Activated T-cell treated with anti-CD3 and anti-CD28 coated beads, Interleukin-2, amount 50 U/mL, for 4 hours (primary cell): ENCODE measurements at places on chromosomes 3 and 15.

- DNase-seq: no peak
These were observed at the start of gene CORO2B for GRCh38 chr15:68578980-68579935. CORO2B (plus strand) TSS chr15:68578993; CDS start chr15:68579263, 270 bp downstream.

GRCh38 chr3:102529452-102529851 is 94.6 kb downstream of the ZPLD1 start:
- no peak for DNase-seq

- DNase-seq: no peak
These were observed 65.8 kb downstream of the ITGB5 start for GRCh38 chr3:124821356-124821755.

GRCh38 chr3:134449277-134449676 is 36.5 kb downstream of the ANAPC13 start:
- DNase-seq: no peak

DNA sequence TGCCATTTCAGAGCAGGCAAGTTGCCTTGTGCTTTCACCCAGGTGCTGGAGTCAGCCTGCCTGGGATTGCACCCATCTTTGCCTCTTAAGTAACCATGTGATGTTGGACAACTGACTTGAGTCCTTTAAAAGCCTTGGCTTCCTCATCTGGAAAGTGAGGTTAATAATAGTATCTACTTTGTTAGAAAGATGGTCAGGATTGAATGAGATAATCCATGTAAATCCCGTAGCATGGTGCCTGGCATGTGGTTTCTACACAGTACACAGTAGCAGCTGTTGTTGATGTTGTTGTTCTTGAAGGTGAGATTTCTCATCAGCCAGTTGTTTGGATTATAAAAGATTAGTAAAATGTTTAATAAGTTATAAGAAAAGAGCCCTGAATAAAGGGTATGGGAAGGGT is 48.8 kb downstream of the PSMD6 start:
- no peak for DNase-seq

- DNase-seq: no peak
These were observed 2.3 kb downstream of the SH3BP5 start for GRCh38 chr3:15330031-15330596.

- DNase-seq: no peak
These were observed 28.0 kb downstream of the SV2B start for GRCh38 chr15:91128016-91128415.

GRCh38 chr3:16460886-16461285 is 52.6 kb downstream of the RFTN1 start:
- DNase-seq: no peak

DNA sequence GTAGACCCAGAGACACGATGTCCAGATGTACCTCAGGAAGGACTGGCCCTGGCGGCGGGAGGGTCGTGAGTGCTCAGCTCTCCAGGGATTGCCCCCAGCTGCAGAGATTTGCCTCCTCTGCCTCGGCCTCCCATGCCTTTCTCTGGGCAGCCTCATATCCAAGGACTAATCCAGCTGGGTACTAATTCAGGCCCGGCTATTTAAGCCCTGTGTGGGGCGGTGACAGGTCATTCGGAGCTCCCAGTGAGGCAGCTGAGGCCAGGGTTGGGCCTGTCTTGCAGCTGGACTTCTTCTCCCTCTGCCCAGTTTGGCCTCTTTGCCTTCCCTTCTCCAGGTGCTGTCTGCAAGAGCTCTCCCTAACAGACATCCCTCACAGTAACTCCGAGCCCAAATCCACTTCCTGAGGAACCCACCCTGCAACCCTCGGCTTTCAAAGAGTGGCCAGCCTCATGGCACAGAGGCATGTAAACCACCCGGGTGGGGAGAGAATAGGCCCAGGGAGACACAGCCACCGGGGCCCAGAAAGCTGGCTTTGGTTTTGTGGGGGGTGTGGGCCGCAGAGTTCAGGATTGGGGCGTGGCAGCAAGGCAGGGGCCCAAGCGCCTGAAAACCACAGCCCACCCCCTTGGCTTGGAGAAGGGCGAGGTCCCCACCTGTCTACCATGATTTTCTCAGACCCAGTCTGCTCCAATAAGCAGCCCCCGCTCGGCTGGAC is 85.8 kb downstream of the PPCDC start:
- no peak for DNase-seq

DNA sequence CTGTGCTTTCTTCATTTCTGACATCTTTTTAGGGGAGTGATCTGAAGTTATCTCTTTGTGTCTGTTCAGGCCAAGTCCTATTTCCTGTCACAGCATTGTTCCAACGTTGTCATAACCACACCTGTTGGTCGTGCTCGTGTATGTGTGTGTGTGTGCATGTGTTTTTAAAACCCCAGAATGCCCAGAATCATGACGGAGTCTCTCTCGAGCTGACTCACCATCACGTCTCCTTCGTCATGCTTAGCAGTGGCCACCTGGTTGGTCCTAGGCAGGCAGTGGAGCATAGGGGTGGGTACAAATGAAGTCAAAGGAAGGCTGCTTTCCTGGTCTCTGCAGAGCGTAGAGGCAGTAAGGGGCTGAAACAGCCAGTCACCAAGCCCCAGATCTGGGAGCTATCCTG is 126.8 kb upstream of the ABHD17C start:
- no peak for DNase-seq

DNA sequence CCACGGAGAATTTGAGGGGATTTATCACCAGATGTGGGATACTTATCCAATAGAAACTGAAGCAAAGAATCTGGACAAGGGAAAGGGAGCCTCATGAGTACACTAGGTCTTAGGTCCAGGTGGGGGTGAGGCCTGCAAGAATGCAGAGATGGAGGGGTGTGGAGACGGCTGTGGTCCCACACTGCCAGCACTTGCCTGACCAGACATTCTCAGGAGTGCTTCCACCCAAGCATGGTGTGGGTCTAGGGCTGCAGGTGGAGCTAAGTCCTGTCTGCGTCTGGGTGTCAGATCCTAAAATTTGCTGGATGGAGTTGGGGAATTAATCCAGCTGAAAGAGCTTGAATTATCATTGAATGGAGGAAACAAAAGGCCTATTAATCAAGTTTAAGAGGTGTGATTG is 14.4 kb downstream of the PML start:
- DNase-seq: no peak

GRCh38 chr3:9732080-9732739 is 675 bp downstream of the BRPF1 start:
- no peak for DNase-seq

DNA sequence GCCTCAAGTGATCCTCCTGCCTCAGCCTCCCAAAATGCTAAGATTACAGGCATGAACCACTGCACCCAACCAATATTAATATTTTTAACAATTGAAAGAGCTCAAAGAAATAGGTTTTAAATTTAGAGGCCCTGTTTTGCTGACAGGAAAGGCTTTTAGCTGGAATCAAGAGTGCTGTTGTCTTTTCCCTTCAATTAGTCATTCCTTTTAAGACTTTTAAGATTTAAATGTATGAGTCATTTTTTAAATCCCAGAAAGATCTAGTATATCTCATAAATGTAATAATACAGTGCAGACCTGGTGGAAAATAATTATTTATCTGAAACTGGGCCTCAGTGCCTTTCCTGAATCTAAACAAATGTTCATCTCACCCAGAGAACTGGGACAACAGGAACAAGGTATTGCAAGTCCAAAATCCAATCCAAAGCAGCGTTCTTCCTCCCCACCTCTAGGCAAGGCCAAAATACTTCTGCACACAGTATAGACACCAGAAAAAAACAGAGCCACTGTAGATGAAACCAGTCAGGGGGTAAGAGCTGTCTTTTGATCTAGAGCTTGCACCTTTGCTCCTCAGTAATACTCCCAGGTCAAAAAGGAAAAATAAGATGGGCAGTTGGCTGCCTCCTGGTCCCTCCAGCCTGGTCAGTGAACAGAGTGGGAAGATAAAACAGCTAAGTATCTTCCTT is 14.4 kb downstream of the AGTR1 start:
- DNase-seq: no peak

DNA sequence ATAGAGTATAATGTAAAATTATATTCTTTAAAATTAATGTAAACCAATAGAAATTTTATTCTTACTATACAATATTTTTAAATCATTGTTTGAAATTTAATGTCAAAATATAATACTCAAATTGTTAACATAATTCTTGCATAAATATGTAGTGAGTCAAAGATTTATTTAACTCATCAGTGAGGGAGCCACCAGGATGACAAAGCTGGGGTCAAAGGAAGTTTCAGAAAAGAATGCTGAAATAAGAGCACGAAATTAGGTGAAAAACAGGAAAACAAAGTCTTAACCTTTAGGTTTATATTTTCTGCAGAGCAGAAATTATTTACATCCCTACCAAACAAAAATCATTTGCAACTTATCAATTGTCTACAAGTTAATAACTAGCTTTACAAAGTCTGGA is 74.1 kb downstream of the DIPK2A start:
- DNase-seq: no peak
